ENCODE measurements at places on chromosomes 1 and 21.

- no peak for DNase-seq
Observed at GRCh38 chr1:192849442-192849841, 40.6 kb downstream of the RGS2 start.

DNA sequence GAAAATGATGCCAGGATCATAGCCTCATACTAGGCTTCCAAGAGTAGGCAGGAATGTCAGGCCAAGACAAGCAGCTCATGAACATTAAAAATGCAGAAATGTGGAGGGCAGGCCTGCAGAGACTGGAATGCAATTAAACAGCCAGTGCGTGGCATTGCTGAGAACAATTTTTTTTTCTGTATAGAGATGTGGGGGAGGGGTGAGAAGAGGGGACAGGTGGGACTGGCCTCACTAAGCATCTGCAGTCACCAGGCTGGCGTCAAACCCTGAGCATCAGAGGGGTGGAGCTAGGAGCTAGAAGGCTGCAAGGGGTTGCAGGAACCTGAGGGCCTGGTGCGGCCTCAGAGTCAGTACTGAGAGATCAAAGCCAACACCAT lies 114.1 kb downstream of the TNR start:
- no peak for DNase-seq

DNA sequence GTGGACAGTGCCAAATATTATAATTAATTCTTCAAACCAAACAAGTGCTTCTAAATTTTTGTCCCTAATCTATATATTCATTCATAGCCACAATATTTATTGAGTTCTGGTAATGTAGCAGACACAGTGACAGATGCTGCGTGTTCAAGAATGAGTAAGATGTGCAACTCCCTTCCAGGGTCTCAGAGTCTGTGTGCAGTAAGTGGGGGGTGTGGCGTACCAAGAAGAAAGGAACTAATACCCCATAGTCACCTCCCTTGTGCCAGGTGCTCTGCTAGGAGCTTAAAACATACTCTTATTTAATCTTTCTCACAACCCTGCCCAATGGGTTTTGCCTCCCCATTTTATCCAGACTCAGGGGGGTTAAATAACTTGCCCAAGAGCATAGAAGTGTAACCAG lies 358.7 kb downstream of the BARHL2 start:
- DNase-seq, result no peak

- DNase-seq, result no peak
Observed at GRCh38 chr21:39037807-39038405, 145.3 kb downstream of the PSMG1 start.

- DNase-seq, result no peak
Observed at GRCh38 chr1:198068285-198068684, 88.5 kb upstream of the NEK7 start.

DNA sequence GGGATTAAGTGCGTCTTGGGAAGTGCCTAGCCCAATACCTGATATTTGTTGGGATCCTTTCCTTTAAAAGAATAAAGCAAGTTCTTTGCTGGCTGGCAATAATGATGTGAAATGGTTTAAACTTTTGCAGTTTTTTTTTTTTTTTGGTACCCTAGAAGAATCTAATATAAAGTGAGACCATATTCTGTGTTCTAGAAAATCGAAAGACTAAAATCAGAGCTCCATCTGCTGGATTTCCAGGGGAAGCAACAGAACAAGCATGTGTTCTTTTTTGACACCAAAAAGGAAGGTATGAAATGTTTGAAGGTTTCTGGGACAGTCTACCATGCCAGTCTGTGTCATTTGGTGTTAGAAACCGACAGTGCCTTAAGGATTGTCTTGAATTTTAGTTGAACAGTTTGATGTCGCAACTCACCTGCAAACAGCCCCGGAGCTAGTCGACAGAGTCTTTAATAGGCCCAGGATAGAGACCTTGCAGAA lies 6.4 kb downstream of the UTP11 start:
- peak; percentile 60 for DNase-seq
